ENCODE measurements at places on chromosomes 16 and 17. TPM values are rescaled to one million over a fixed set of nuclear protein-coding genes. Genes with fewer than 3 reads are reported as not detected.
A peak's percentile ranks its signal among the peaks of the same experiment; 100 is the strongest.

- DNase-seq = no peak
These were observed 189.7 kb downstream of the AXIN2 start for GRCh38 chr17:65371702-65372101.

DNA sequence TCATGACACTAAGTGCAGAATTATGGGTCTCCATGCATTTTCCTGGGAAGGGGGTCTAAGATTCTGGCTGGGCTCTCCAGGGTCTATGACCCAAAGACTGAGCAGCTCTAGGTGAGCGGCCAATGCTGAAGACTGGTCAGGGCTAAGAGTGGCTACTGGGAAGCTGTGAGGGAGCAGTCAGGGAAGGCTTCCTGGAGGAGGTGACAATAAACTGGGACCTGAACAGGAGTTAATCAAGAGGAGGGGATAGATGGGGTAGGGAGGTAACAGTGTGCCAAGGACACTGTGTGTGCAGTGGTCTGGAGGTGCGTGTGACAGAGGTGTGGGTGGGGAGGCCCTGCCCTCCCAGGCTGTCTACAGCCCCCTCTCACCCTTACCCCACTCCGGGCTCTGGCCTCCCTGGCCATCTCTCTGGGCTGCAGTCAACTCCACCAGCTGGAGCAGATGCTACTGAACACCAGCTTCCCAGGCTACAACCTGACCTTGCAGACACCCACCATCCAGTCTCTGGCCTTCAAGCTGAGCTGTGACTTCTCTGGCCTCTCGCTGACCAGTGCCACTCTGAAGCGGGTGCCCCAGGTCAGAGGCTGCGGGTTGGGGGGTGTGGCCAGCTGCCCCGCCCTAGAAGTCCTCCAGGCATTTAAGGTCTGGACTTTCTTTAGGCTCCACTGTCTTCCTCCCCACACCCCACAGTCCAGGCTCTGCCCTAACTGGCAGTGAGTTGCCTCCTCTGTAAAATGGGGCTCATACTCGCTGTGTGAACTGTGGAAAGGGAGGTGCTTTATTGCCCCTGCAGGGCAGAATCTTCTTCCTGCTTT, 20.4 kb downstream of the ADGRG5 start:
- peak; percentile 47 for DNase-seq

- DNase-seq = no peak
These were observed at the start of gene PROCA1 for GRCh38 chr17:28711723-28712031. TSS of gene PROCA1 (minus strand) at chr17:28711888. CDS start at chr17:28711660, 228 bp downstream.

GRCh38 chr16:53732296-53732929, 28.5 kb downstream of the FTO start:
- no peak for DNase-seq

- DNase-seq = no peak
These were observed 3.8 kb downstream of the RNF213 start for GRCh38 chr17:80264205-80265075.

- DNase-seq = no peak
These were observed 598 bp downstream of the INPP5K start for GRCh38 chr17:1515640-1516387.

- no peak for DNase-seq
These were observed at the start of gene MMP25 for GRCh38 chr16:3045758-3046640. TSS of gene MMP25 (plus strand) at chr16:3046561. CDS start at chr16:3046918, 357 bp downstream.

DNA sequence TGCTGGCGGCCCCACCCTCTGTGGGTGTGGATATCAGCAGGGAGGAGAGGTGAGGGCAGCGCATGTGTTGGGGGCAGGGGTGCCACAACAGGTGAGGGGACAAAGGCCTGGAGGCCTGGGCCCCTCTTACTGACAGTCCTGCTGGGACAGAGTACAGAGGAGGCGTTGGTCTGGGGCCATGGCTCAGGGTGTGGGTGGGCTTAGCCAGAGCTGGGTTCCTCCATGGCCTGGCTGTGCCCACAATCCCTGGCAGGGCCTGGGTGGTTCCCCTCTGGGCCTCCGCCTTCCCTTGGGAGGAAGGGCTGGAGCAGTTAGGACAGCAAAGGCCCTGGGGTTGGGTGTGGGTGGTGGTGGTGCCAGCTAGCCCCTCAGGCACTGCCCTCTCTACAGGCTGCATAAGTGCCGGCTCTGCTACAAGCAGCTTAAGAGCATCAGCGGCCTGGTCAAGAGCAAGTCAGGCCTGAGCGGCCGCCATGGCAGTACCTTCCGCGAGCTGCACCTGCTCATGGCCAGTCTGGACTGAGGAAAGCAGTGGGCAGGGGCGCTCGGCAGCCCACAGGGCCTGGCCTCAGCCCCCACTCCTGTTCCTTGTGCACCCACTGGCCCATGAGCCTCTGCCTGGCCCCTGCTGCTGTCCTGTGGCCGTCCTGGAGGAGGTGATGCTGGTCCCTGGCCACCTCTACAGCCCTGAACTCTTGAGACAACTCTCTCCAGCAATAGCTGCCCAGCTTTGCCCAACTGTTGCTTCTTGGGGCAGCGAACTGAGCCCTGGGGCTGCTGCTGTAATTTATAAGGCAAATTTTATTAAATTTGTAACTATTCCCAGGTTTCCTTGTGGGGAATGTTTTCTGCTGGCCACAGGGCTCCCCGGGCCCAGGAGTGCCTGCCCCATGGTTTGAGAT, 21.1 kb downstream of the KATNB1 start:
- DNase-seq = no peak

DNA sequence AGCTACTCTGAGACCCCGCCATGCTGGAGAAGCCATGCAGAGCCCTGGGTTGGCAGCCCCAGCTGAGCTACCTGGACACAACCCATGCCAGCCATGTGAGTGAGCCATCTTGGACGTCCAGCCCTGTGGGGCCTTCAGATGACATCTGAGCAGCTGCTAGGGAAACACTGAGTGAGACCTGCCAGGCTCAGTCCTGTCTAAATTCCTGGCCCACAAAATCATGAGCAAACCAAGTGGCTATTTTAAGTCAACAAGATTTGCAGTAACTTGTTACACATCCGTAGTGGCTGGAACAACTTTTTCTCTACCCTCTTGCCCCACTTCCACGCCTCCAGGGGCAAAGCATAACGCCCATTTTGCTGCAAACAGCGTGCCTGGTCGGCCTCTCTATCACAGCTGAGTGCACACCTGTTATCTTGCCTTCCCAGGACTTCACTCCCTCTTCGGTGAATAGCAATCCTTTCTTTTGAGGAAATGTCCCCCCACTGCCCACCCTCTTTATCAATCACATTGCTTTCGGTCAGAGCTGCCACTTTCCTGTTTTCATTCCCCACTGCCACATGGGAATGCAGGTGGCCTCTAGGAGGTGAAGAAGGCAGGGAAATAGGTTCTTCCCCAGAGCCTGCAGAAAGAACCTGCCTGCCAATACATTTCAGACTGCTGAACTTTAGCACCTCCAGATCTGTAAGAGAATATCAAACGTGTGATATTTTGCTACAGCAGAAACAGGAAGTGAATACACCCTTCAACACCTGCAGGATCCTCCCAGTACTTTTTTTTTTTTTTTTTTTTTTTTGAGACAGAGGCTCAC, 7.4 kb upstream of the SCIMP start:
- no peak for DNase-seq

GRCh38 chr16:12395268-12395667, 408.4 kb downstream of the CPPED1 start:
- no peak for DNase-seq

DNA sequence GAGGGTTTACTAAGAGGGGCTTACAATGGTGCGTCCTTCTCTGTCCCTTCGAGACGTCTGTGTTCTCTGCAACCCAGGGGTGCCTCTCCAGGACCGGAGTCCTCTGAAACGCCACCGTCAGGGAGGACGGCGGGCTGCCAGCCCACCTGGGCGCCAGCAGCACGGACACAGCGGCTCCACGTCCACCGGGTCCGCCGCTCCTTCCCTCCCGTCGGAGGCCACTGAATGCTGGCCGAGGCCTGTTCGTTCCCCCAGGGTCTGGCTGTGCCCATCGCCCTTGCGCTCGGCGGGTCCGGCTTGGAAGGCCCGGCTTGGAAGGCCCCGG, 403 bp downstream of the TEPSIN start:
- no peak for DNase-seq

- no peak for DNase-seq
These were observed 120.9 kb downstream of the CMIP start for GRCh38 chr16:81565321-81566028.

- no peak for DNase-seq
These were observed 19.9 kb upstream of the C16orf87 start for GRCh38 chr16:46850619-46851555.

DNA sequence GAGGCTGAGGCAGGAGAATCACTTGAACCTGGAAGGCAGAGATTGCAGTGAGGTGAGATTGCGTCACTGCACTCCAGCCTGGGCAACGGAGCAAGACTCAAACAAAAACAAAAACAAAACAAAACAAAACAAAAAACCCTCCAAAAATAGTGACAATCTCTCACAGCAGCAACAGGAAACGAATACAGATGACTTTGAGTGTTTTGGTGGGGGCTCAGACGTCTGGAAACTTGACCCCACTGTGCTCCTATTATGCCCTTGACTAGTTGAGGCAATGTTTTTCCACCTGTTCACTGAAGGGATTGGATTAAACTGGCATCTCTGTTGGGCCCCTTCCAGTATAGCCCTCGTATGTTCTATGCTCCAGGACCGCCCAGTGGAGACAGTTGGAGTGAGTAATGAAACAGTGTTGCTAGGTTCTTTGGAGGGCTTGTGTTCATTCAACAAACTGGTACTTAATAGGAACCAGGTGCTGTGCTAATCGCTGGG, 167.0 kb downstream of the UTP18 start:
- DNase-seq = no peak

- DNase-seq = no peak
These were observed 27.1 kb downstream of the TAC4 start for GRCh38 chr17:49820773-49821172.

- peak; percentile 73 for DNase-seq
These were observed 110.3 kb upstream of the CHMP6 start for GRCh38 chr17:80881306-80881705.

DNA sequence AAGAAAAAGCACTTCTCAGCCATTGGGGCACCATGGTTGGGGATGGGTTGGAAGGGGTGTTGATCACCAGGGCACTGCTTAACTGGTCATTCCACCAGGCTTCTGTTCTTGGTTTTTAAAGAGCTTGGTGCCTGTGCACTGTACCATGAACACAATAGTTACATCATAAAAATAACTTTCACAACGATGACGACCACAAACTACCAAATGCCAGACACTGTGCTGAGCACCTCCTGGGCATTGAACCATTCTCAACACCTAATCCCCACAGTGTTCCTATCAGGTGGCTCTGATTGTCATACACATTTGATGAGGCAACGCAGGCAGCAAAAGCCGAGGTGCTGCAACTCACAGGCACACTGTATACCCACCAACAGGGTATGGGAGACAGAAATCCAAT, 208.0 kb downstream of the FOXL1 start:
- peak; percentile 51 for DNase-seq

DNA sequence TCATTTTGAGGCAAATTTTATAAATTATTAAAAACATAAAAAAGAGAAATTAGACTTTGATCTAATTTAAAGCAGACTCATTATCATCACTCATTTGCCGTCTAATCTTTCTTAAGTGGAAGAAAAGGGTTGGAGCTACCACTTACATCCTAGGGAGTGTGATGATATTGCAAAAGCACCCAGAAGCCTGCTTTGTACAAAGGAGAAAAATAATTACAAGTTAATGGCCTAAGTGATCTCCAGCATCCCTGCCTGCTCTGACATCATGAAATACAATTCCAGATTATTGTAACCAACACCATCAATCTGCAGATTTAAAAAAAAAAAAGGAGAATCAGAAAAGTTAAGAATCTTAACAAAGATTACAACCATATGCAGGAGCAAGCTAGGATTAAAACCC, 260.2 kb downstream of the GRIN2A start:
- DNase-seq = no peak

DNA sequence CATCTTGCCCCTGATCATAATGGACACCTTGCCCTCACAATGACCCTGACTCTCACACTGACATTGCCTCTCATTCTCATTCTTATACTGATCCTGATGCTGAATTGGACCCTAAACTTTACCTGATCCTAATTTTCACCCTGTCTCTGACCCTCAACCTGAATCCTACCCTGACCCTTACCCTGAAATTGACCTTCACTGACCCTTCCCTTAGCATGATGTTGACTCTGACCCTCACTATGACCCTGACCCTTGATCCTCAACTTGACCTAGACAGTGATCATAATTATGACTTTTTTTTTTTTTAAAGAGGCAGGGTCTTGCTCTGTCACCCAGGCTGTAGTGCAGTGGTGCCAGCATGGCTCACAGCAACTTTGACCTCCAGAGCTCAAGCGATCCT, 3.4 kb downstream of the AHSP start:
- no peak for DNase-seq

MYL11 gene
- total RNA-seq = not detected

ANKRD40CL gene
- not detected for total RNA-seq

KRTAP17-1 gene
- total RNA-seq = not detected

ALOX15 gene
- not detected for total RNA-seq

ANKS4B gene
- total RNA-seq = 0.06 TPM

ABCC6 gene
- 6.9 TPM for total RNA-seq

CSH2 gene
- total RNA-seq = not detected

KCNG4 gene
- total RNA-seq = not detected

TNFRSF13B gene
- not detected for total RNA-seq

DNAJA2 gene
- 54.9 TPM for total RNA-seq

KRTAP16-1 gene
- total RNA-seq = not detected

KRTAP9-8 gene
- total RNA-seq = not detected

KRTAP2-3 gene
- total RNA-seq = not detected

Measured in mesenteric fat pad (tissue), 1 donor.